ENCODE measurements at places on chromosomes 16 and 17. TPM values are rescaled to one million over a fixed set of nuclear protein-coding genes. Genes with fewer than 3 reads are reported as not detected.

DNA sequence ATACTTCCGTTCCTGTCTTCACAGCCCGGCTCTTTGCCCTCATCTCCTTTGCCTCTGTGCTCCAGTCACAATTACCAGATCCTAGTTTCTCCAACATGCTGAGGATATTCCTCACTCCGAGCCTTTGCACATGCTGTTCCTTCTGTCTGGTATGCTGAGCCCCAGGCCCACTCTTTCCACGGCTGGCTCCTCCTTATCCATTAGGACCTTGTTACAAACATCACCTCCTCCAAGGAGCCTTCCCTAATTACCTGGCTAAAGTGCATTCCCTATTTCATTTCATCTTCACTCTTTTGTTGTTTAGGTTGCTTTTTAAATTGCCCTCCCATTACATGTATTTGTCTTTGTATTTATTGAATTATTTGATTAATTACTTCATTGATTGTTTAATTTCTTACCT lies 14.9 kb upstream of the ADGRG1 start:
- no peak for DNase-seq

The NACA2 gene
- total RNA-seq = not detected

DNA sequence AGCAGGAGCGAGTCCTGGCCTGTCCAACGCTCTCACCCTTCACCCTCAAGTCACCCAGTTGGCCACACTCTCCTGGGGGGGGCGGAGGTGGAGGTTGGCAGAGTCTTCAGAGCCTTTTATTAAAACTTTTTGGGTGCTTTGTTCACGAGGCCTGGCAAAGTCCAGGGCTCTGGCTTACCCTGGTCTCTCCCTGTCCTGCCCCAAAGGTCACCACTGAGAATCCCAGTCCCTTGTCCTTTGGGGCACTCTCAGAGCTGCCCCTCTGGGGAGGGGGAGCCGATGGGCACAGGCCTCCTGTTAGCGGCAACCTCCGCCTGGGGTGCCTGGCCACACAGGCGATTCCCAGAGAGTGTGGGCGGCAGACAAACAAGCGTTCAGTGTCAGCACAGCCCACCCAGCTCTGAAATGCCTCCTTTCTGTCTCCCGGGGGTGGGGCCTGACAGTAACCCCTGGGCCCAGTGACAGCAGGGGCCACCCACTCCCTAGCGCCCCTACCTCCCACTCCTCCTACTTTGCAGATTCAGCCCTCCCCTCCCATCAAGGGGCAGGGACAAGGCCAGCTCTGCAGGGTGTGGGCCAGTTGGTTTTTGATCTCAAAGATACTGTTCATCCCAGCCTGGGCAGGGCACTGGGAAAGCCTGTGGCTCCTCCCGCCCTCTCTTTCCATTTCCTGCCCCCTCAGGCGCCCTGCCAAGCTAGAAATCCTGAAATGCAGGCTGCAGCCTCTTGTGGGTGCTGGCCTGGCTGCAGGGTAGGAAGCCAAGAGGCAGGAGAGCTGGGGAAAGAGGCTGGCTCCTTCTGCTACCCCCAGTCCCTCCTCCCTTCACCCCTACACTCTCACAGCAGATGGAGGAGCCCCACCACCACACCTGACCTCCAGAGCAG lies 36.6 kb upstream of the EMP2 start:
- DNase-seq = peak; percentile 73

DNA sequence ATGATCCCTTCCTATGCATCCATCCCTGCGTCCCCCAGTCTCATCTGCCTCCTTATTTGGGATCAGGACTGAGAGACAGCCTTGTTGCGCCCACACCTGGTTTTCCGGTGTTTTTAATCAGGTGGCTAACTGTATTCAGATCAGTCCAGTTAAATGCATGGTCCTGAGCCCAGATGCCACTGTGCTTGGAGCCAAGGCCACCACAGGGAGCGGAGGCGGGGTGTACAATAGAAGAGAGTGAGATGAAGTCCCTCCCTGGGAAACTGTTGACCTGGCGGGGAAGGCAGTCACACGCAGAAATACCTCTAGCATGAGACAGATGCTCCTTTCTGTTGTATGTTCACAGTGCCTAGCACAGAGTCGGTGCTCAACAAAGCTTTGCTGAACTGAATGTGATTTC lies 6.3 kb downstream of the RCVRN start:
- no peak for DNase-seq

- DNase-seq = peak; percentile 36
Measured at GRCh38 chr17:73337330-73337710, 25.5 kb upstream of the CDC42EP4 start.

The MYH13 gene
- total RNA-seq = 0.22 TPM

GRCh38 chr17:35046740-35047283 lies 16.7 kb downstream of the RFFL start:
- no peak for DNase-seq
